ENCODE measurements at places on chromosomes 1 and 21.

DNA sequence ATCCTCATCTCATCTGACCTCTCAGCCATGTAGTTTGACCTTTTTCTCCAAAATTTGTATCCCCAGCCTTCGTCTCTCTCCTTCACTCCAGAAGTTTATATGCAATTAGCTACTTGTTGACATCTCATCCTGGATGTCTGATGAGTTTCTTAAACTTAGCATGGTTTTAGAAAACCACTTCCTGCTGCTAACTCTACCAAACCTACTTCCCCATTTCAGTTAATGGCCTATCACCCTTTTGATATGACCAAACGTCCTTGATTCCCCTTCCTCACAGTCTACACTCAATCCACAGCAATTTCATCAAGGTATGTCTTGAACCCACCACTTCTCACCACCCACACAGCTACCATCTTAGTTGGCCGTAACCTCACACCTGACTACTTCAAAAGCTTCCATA is 121.9 kb downstream of the LRRC40 start:
- DNase-seq: no peak

- no peak for DNase-seq
Observed at GRCh38 chr1:168246506-168246905, 20.7 kb downstream of the SFT2D2 start.

GRCh38 chr21:41210426-41211059 is 42.6 kb downstream of the BACE2 start:
- DNase-seq: no peak

- DNase-seq: no peak
Observed at GRCh38 chr1:59159557-59160203, 137.2 kb upstream of the FGGY start.

DNA sequence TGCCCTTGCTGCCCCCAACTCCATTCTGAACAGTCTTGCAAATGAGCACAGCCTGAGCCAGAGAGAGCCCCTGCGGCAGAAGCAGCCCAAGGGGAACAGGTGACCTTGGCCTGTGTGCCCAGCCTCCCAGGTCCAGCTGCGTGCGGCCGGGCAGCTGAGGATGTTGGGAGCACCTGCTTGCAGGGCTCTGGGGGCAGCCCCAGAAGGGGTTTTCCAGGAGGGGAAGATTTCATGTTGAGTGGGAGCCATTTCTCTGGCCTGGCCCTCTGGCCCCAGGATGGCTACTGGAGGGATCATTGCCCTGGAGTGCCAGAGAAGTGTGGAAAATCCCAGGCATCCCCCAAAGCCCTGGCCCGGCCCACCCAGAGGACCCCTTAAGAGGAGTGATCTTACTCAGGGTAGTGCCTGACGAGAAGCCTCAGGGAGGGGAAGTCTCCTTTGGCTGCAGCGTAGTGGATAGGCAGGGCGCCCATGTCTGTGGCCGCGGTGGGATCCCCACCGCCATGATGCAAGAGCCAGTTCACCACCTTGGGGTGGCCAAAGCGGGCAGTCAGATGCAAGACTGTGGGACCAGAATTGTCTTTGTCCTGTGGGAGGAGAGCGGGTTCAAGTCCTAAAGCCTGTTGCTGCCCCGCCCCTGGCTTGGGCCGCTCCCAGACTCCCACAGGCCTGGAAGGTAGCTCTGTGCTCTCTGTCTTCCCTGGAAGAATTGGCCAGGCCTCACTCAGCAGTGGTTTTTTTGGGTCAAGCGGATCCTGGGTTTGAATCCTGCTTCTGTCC is 20.6 kb upstream of the RNU1-4 start:
- DNase-seq: no peak

- DNase-seq: no peak
Observed at GRCh38 chr1:202915146-202915545, 11.9 kb downstream of the KLHL12 start.

DNA sequence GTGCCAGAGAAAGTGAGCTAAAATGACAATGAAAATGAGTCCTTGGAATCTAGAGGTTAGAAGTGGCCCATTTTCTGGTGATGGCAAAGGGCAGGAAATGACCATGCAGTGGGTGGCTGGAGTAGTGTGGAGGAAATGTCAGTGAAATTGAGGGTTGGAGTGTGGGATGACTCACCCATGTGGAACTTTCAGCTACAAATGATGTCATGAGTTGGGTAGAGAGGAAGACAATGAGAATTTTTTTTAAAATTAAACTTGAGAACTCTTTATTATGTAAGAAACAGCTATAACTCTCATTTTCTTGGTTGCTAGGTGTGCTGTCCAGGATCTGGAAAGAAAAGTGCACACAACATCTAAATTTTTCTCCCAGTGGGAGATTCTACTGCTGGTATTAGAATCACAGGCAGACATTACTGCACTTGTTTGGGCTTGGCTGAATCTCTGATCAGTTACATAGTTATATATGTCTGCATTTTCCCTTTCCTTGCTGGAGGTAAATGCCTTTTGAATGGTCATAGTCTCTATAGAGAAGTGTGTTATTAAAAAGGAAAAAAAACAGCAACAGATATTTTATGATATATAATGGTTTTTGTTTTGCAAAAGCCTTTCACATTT is 56.8 kb upstream of the GNG12 start:
- no peak for DNase-seq
